ENCODE measurements at places on chromosomes 3 and 15.

- DNase-seq, result no peak
Observed at GRCh38 chr3:56081246-56081645, 387.0 kb downstream of the ERC2 start.

DNA sequence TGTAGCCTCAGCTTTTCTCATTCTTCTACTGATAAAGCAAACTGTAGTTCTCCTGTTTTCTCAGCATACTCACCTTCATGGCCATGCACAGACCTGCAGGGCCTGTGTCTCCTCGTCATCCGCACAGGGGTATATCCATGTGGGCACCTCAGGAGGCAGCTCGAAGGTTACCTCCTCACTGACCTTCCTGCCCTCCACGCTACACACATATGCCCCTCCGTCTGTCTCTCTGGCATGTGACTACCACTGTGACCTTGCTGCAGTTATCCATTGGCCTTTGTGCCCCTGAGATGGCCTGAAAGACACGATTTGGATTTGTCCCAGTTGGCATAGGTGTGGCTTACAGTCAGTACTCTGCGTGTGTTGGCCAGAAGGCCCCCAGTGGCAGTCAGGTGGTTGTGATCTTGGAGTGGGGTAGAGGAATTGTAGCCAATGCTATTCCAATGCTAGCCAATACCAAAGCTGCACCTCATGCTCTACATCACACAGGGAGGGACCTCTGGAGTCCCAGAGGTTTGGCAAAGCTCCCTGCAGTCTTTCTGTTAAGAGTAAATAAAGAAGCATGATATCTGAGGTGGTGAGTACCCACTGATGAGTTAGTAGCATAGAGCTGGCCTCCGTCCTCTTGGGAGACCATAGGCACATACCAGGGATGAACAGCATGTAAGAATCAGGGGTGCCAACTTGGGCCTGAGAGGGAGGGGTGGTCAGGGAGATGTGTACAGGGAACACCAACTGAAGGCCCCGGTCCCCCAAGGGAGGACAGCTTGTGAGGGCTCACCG, 143.4 kb downstream of the EEFSEC start:
- DNase-seq, result no peak

DNA sequence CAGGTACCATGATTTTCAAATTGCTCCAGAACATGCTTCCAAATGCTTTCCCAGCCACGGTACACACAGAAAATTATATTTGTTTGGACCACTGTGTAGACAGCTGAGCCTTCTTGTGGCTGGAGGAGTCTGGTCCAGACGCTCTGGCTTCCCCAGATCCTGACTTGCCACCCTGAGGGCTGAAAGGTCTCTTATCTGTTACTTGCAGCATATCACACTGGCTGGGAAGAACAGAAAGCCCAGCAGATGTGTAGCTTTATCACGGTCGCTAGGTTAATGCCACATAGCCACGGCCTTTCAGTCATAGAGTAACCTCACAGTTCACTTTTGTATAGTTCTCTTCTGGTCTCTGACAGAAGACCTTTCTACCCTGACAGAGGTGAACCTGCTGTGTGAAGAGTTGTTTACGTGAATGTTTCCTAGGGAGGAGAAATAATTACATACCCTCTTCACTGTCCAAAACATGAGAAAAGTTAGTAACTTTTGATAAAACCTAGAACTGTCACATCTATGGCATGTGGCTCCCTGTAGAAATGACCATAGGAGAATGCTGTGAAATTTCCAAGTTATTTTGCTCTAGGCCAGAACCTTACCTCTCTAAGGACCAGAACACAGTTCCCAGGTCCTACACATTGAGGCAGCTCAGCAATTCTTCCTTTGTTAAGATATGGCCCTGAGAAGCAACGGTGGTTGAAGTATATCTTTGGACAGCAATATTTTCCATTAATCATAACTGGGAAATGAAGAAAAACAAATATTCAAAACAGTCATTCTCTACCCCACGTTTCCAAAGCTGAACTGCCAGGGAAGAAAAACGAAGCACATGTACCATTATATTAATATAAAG, 15.8 kb upstream of the STIMATE start:
- no peak for DNase-seq

GRCh38 chr15:90863987-90864386, 4.4 kb upstream of the FURIN start:
- no peak for DNase-seq

GRCh38 chr15:40937762-40938535, 8.8 kb downstream of the DLL4 start:
- DNase-seq, result no peak

DNA sequence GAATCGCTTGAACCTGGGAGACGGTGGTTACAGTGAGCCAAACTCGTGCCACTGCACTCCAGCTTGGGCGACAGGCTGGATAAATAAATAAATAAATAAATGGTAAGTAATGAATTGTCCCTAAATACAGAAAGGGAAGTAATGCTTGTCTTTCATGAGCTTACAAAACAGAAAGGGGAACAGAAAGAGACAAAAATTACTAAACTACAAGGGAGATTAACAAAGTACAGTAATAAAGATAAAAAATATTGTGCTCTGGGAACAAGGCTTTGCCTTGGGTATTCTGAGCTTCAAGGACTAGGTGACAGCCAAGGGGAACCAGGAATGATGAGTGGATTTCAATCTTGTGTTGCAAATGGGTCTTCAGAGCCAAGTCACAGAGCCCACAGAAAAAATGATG, 9.2 kb upstream of the HLTF start:
- no peak for DNase-seq

DNA sequence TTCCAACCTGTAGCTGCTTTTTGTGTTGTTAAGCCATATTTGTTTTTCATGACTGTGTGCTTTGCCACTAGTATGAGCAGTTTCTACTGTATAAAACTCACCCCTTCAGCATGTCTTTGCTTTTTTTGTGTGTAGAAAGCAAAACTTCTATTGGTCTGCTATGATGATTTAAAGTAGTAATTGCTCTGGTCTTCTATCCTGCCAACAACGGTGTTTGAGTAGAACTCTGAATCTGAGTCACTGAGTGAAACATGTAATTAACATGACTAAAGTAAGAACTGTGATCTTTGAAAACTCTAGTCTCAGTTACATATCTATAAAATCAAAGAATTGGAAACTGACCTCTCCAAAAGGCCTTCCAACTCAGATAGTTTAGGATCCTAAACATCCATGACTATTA, 133.6 kb downstream of the TPRG1 start:
- DNase-seq, result no peak

DNA sequence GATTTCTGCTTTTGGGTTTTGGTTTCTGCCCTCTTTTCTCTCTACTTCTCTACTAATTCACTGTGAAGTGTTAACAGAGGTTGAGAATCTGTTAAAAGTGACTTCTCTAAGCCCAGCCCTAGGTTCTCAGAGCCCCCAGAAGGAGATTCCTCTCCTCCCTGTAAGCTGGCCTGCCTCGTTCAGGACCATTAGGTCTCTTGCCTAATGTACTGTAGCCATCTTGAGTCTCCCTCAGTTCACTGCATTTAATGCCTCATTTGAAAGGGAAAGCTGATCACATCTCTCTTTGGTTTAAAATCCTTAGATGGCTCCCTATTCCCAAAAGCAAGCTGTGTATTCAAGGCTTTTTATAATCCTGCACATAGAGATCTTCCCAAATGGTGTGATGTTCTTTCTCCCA, 16.3 kb downstream of the RTP1 start:
- no peak for DNase-seq

DNA sequence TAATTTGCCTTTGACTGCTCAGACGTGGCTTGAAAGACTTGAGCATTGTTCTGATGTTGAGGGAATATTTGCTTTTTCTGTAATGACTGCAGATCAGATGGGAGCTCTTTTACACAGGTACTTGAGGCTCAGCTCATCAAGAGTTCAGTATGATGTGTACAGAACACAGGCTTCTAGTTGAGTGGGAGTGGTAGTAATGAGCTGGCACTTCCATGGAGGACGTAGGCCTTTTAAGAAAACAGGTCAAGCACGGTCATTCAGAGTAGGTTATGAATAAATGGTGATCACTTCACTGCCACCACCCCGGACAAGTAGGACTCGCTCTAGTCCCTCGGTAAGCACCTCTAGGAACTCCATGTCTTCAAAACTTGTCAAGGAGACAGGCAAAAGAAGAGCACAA, 8.8 kb downstream of the EMC4 start:
- DNase-seq, result no peak

DNA sequence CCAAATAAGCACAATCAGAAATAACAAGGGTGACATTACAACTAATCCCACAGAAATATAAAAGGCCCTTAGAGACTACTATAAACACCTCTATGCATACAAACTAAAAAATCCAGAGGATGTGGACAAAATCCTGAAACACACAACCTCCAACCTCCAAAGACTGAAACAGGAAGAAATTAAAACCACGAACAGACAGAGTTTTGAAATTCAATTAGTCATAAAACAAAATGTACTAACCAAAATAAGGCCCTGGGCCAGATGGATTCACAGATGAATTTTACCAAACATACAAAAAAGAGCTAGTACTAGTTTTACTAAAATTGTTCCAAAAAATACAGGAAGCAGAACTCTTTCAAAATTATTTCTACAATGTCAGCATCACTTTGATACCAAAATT, 1043.6 kb downstream of the DIPK2A start:
- no peak for DNase-seq

- DNase-seq, result no peak
Observed at GRCh38 chr3:173275740-173276139, 121.8 kb upstream of the NLGN1 start.

- DNase-seq, result no peak
Observed at GRCh38 chr15:30997270-30997669, 5.8 kb upstream of the MTMR10 start.

DNA sequence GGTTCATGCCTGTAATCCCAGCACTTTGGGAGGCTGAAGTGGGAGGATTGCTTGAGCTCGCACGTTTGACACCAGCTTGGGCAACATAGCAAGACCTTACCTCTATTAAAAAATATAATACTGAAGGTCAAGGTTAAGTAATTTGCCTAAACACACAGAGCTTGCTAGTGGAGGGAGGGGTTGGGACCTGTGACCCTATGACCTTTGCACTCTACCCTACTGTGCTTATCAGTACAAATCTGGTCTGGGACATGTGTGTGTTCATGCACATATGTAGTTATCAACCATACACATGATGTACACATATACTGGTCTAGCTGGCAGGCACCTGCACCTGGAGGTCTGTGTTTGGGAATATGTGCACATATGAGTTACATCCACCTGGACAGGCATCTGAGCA, 117.9 kb upstream of the HACD2 start:
- no peak for DNase-seq

DNA sequence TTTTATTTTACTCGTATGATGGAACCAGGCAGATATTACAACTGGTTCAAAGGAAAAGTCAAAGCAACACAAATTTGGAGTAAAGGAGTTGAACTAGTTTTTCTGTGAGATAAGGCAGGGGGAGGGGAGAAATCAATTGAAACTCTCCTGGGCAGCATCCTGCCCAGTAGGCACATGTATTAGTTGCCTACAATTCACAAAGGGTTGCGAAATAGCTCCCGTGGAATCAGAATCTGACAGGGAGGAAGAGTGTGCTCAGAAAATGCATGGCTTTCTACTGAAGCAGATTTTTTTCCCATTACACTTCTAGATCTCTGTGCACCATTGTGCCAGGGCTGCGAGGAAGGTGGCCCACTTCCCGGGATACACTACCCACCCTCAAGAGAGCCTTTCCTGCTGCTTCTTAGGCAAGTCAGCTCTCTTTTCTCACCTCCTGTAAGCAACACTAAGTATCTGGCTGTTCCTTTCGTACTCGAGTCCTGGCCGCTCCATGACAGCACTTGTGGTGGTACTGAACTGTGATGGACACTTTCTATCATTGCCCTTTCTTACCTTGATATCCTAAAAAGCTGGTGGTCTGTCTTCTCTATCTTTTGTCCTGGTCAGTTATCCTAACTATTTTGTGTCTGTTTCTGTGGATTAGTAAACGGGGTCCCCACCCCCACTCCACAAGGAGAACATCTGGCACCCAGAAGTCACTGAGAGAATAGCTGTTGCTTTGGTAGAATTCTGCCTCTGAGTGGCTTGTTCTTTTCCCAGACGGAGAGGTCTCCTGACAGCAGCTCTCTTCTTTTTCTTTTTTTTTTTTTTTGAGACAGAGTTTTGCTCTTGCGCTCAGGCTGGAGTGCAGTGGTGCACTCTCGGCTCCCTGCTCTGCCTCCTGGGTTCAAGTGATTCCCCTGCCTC, 74.8 kb downstream of the RPL39L start:
- DNase-seq, result no peak

Data from cortex of kidney (tissue), 1 donor.